Stimulated activated CD4-positive, alpha-beta T cell treated with anti-CD3 and anti-CD28 coated beads, Interleukin-2, amount 100 ng/mL, for 48 hours (primary cell): ENCODE measurements at places on chromosomes 1 and 21.

DNA sequence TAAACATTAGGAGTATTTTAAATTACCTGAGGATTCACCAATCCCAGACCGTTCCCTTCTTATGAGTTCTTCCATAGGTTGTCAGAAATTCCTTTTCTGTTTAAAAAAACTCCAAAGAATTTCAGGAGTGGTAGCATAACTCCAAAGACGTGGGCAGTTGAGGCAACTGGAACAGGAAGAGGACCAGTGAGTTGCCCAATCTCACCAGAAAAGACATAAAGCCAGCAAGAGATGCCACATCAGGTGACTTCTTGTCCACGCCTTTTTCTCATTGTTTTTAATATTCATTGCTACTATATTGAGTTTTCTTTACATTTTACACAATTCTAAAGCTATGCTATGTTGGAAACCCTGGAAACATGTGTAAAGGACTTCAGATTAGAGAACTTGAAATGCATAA is 88.1 kb upstream of the JAK1 start:
- DNase-seq: no peak

- no peak for DNase-seq
Measured at GRCh38 chr1:88529581-88529980, 154.5 kb upstream of the PKN2 start.

DNA sequence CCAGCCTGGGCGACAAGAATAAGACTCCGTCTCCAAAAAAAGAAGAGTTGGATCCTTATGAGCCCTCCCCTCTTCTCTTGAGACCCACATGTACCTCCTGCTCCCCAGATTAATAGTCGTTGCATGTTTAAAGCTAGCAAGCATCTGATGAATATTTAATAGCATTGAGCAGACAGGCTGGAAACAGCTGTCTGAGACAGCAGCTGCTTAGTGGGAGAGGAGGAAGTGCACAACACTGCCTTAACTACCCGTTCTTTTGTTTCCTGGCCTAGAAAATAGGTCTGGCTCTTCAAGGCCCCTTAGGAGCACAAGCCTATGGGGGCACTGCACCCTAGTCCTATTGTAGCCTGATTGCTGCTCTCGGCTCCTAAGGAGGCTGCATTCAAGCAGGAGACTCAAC is 17.3 kb upstream of the TMEM39B start:
- no peak for DNase-seq

DNA sequence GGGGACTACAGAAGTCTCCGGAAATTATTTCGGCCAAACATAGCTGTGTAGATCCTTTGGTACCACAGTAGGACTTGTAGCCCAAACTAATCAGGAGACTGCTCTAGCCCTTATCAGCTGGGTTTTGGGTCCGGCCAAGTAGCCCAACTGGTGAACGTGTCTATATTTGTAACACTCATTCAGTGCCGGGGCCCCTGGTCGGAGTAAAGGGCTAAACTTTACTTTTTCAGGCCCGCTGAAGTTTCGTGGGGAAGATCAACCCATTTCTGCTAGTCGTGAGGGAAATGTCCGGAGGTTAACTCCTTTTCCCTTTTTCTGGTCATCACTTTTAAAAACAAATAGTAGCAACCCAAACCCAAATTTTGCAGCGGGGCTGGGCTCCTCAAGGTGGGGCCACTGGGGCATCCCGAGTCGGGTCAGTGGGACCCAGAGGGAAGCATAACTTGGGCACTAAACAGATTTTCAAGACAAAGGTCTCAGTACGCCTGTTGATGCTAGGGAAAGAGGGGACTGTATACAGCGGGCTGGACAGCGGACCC is 1.7 kb downstream of the LHX9 start:
- no peak for DNase-seq

DNA sequence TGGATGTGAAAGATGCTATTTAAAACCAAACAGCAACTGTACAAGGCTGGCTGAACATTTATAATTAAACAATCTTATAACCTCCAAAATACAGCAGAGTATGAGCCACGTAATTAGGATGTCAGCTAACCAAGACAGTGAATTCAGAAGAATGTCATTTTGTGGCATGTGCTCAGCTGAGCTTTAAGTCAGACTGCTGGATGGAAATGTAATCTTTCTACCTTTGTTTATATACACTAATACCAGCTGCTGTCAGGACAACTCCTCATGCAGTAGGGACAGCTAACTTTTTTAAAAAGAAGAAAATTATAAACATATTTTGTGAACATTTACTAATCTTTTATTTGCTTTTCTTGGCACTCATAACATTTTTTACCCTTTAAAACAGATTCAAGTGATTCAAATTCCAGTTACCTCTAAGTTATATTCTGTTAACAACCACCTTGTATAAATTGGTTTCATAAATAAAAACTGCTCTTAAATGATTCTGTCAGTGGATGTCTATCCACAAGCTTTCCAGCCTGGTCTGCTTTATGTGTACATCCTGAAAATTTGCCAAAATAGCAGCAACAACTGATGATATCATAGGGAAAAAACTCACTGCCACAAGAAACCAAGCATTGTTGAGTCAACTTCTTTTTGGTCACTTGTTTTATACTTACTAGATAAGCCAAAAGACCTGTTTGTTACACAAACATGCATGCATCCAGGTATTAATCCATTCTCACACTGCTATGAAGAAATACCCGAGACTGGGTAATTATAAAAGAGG is 36.1 kb downstream of the DPH5 start:
- no peak for DNase-seq

DNA sequence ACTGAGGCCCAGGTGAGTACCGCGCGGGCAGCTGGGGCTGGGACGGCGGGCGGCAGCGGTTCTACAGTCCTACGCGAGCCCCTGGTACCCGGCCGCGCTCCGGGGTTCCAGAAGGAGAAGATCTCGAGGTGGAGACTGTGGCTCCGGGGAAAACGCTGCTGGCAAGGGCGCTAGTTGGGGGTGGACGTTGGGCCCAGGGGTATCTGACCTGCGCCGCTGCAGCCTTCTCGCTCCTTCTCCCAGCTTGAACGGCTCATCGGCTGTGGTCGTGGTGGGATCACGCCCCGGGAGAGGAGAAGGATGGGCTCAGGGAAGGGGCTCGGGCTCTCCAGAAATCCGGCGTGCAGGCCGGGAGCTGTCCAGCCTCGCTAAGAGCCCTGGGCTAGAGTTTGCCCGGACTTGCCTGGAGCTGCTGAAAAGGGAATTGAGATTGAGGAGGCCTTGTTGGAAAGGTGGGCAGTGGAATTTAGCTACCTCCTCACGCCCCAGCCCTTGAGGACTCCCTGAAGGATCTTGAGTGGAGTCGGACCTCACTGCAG is 1.1 kb upstream of the POU3F1 start:
- no peak for DNase-seq

- DNase-seq: peak; percentile 70
Measured at GRCh38 chr1:150364231-150365003, 470 bp downstream of the RPRD2 start.

GRCh38 chr1:45943185-45943584 is 139.8 kb downstream of the MAST2 start:
- no peak for DNase-seq
